Activated T-helper 2 cell treated with anti-CD3 and anti-CD28 coated beads, Interferon-gamma antibody, Interleukin-2, Interleukin-4, amounts not matched to agents 10 μg/mL and 5 μg/mL and 100 μg/mL, durations not matched to agents 14 hours and 24 hours and 36 hours (primary cell): ENCODE measurements at places on chromosomes 3 and 15.

DNA sequence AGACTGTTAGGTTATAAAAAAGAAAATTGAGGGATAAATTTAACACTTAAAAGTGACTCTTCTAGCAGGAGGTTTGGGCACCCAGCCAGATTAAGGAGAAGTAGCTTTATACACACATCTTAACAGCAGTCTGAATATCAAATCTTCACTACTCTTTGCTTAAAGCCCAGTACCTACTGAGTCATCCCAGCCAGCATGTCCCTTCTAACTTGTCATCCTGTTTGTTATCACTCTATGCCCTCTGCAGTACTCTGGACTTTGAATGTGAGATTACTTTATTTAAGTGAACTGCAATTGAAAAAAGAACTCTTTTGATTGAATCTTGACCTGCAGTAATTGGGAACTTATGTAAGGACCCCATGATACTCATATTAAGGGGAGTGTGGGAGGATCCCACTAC lies 77.6 kb downstream of the FHIT start:
- DNase-seq = no peak

DNA sequence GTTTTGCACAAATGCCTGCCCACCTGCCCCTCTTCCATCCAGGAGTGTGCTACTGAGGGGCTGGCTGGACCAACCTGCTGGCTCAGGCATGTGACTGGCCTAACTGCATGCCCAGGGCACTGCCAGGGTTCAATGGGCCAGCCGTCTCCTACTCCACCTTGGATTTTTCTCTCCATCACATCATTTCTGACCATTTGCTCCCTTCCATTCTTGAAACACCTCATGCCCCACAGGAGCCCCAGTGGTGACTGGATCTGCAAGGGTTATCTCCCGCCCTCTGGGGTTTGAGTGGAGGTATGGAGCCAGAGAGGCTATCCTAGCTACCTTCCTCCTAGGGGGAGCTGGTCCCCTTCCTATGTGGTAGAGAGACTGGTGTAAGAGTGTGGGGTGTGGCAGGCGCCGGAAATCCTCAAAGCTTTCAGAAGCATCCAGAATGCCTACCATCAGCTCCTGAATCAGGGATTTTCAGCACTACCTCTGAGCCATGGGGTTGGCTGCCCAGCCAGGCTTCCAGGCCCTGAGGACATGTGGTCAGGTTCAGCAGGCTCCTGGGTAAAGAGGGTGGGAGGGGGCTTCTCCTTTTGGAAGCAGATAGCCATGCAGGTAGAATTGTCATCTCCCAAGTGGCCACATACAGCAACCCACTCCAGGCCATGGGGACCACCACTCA lies 2.9 kb upstream of the MANF start:
- no peak for DNase-seq

DNA sequence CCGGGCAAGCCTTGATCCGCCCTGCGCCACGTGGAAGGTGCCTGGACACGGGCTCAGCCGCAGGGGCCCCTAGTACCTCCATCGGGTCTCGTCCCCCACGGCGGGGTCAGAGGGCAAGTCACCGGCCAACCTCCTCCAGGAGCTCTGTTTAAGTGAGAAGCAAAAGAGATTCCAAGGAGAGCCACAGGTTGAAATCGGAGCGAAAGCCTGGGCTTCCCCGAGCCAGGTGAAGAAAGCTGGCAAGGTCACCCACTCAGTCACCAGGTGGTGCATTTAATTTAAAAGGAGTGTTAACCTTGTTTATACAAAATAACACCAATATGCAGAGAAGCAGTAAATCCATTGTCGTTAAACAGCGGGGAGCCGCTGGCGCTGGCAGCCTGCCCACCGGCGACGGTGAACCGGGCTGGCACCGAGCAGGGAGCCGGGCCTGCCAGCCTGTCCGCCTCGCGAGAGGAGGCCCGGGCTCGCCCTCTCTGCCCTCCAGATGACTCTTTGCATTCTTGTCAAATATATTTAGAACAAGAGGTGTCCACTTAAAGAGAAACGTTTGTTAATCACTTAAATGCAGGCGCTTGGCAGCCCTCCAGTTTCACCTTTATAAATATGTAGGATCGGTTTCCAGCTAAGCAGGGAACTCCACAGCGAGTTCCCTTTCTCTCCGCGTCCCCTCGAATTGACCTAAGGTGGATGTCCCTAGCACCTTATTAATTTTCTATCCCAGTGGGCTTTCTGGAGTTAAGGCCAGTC lies 277.3 kb upstream of the NR2F2 start:
- no peak for DNase-seq

GRCh38 chr15:74381481-74381880 lies 14.0 kb upstream of the CYP11A1 start:
- no peak for DNase-seq

DNA sequence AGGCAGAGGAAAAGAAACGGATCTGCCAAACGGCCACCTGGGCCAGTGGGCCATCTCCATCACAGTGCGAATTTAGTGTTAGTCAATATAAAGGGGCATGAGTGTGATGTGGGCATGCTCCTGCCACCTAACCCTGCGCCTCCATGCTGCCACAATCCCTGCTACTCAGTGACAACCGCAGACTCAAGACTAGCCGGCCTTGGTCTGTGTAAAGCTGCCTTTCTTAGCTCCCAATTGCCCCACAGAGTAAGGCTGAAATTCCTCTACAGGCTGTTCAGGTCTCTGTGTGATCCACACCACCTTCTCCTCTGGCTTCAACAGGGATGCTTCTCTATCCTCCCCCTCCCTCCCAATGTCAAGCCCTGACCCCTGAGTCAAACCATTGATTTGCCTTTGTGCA lies 269.7 kb downstream of the XXYLT1 start:
- no peak for DNase-seq
